Activated effector memory CD4-positive, alpha-beta T cell treated with Interleukin-2 at 50 U/mL for 16 hours (primary cell): ENCODE measurements at places on chromosomes 2 and 18.

GRCh38 chr18:57730146-57730545, 73.0 kb downstream of the ATP8B1 start:
- DNase-seq = no peak

- DNase-seq = no peak
Measured at GRCh38 chr2:218229239-218229638, 12.2 kb downstream of the ARPC2 start.

DNA sequence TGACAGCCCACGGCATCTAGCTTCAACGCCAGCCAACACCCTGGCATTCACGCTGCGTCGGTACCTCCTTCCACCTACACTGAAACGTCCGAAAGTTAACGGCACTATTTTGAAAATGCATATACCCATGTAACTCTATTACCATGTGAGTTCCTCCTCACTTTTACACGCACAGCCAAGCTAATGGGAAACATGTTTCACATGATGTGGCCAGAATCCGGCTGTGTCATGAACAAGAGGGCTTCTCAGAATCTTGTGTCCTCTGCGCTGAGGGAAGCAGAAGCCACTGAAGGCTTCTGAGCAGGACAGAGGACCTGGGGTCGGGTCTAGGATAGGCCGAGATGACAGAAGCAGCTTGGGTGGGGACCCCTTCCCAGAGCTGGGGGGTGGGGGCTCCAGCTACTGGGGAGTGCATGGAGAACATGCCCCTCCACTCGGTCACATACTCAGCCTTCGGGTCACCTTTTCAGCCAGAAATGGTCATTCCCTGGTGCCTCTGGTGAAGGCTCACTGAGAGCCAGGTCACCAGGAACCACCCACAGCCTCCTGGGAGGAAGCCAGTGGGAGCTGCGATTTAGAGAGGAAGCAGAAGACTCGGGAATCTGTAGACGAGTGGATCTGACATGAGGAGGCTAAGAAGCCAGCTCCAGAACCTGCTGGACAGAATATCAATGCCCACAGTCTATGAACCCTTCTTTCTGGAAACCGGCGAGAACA, 41.5 kb downstream of the HDAC4 start:
- DNase-seq = no peak

GRCh38 chr2:29918941-29919340, 2.4 kb downstream of the ALK start:
- no peak for DNase-seq

DNA sequence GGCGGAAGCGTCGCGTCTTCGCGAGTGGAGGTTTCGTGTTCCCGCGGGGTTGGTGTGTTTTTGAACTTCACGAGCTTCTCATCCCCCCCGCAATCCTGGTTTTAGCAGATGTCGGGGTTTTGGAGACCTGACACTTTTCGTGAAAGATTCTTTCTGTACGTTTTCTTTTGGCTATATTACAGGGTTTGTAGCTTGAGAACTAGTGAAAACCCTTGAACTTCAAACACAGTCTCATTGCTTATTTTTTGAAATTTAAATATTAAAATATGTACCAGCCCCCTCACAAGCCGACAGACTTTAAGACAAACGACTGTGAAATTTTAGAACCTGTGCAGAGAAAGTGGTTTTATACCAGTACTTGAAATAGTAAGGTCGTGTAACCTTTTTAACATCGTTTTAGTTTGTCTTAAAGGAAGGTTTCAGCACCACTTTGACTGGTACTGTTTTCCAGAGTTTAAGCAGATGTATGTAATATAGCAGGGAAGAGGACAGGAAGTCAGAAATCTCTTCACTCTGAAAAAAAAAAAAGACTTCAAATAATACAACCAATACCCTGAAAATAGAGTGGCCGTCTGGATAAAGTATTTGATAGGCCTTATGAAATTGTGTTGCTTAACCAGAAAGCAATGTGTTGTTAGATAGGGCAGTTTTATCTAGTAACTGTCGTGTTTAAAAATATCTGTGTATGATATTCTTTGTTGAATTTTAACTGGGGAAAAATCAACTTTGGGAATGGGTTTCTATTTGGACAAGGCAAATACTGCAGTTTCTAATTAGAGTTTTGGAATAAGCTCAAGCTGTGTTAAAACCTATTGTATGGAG, 1.4 kb downstream of the SPATS2L start:
- no peak for DNase-seq

DNA sequence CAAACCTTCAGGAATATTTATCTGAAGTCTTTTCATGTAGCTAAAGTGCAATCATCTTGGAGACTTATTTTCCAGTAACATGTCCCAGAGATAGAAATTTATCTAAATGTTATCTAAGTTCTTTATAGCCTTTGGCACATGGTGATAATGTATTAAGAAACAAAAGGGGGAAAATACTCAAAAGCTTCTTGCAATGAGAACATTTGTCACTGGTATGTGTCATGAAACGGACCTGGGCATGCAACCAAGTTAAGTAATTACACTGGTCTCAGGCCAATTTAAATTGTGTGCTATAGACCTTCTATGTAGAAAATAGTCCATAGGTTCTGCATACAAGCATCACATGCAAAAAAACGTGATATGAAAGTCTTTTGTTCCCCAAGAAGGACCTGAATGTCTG, 136.2 kb downstream of the SLC8A1 start:
- DNase-seq = no peak

- no peak for DNase-seq
Measured at GRCh38 chr2:143550500-143550899, 421.3 kb downstream of the ARHGAP15 start.

DNA sequence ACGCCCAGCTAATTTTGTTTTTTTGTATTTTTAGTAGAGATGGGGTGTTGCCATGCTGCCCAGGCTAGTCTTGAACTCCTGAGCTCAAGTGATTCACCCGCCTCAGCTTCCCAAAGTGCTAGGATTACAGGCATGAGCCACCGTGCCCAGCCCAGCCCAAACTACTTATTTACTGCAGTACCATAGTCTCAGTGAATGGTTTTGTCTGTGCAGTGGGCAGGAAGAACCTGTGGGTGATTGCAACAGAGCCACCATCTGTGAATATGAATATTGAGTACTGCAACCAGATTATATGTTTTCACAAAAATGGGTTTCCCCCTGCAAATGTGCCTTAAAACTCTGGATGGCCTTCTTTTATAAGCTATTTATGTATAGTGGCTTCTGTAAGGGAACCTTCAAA, 9.1 kb downstream of the MPPE1 start:
- no peak for DNase-seq

DNA sequence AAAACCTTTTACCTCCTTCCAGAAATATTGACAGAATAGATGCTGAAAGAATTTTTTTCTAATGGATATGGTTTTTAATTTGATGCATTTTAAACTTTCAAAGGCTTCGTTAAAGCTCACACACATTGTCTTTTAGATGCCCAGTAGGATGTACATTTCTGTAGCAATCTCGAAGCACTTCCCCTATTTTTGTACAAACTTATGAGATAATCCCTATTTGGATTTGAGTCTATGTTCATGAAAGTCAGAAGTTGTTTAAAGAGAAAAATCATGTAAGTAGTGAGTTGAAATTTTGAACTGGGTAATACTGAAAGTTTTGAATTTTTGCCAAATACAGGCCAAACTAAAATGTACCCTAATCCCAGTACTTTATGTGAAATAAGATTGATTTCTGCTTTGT, 38.1 kb upstream of the MMADHC start:
- DNase-seq = no peak
